ENCODE measurements at places on chromosomes 5 and 9.

GRCh38 chr9:33453286-33453860, 6.0 kb upstream of the AQP3 start:
- no peak for DNase-seq

- no peak for DNase-seq
Measured at GRCh38 chr5:11268891-11269290, 507.9 kb upstream of the DAP start.

DNA sequence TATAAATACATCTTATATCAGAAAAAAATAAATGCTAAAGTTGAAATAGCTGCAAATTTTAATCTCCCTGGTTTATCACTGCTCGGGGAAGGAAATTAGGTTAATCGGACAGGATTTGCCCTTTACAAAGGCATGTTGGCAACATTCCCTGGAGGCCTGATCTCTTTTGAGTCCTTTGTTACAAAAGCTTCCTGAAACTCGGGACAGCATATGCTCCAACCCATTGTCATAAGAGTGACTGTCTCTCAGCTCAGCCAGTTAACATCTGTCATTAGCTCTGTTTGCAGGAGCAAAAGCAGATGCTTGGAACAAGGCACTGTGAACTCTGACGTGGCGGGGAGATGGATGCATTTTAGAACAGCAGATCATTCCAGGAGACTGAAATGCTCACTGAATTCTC, 80.6 kb downstream of the MYO10 start:
- no peak for DNase-seq

- DNase-seq = no peak
Measured at GRCh38 chr9:95383185-95383676, 65.7 kb upstream of the FANCC start.

DNA sequence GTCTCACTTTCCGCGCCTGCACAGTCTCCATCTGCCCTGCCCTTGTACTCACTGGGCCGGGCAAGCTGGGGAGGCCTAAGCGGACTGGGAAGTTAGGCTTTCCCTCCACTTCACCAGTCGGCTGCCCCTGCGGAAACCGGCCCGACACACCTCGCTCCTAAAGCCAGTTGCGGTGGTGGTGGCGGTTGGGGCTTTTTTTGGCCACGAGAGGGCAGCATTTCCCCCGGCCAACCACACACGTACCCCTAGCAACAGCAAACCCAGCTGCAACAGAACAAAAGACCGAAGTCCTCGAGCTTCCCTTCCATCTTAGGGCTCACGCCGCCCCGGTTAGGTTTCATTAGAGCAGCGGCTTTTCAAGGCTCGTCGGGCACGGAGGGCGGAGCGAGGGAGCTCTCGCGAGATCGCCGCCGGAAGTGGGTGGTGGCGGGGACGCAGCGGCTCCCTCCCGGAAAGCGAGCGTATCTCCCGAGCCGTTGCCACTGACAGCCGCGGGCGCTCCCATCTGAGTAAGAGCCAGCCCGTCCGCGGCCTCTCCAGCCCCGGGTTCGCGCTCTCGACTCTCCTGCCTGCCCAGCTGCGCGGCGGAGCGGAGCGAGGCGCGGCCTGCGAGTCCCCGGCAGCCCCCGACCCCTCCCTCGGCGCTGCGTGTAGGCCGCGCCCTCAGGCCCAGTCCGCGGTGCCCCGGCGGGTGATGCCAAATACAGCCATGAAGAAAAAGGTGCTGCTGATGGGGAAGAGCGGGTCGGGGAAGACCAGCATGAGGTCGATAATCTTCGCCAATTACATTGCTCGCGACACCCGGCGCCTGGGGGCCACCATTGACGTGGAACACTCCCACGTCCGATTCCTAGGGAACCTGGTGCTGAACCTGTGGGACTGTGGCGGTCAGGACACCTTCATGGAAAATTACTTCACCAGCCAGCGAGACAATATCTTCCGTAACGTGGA, at the start of gene RRAGA:
TSS of gene RRAGA (plus strand) at position 462 of the 951 bp plus-strand sequence. CDS start at position 695, 233 bp downstream.
- peak; percentile 97 for DNase-seq

GRCh38 chr5:95861864-95862561, 39.5 kb upstream of the GLRX start:
- no peak for DNase-seq

GRCh38 chr5:139689631-139690063, 41.5 kb downstream of the CXXC5 start:
- DNase-seq = no peak

DNA sequence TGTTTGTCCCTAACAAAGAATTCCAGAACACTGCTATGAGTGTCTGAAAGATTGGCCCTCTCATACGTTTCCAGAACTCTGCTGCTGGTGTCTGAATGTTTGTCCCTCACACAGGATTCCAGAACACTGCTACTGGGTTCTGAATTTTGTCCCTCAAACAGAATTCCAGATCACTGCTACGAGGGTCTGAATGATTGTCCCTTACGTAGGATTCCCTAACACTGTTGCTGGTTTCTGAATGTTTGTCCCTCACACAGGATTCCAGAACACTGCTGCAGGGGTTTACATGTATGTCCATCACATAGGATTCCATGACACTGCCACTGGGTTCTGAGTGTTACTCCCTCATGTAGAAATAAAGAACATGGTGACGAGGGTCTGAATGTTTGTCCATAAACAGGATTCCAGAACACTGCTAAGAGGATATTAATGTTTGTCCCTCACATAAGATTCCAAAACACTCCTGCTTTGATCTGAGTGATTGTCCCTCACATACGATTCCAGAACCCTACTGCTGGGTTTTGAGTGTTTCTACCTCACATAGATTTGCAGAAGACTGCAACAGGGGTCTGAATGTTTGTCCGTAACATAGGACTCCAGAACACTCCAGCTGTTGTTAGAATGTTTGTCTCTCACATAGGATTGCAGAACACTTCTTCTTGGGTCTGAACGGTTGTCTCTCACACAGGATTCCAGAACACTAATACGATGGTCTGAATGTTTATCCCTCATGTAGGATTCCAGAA, 214.4 kb downstream of the FOXD4L6 start:
- no peak for DNase-seq

GRCh38 chr5:169354263-169354662, 53.3 kb upstream of the SLIT3 start:
- DNase-seq = no peak

GRCh38 chr5:129905473-129906176, 1.4 kb downstream of the CHSY3 start:
- DNase-seq = no peak

DNA sequence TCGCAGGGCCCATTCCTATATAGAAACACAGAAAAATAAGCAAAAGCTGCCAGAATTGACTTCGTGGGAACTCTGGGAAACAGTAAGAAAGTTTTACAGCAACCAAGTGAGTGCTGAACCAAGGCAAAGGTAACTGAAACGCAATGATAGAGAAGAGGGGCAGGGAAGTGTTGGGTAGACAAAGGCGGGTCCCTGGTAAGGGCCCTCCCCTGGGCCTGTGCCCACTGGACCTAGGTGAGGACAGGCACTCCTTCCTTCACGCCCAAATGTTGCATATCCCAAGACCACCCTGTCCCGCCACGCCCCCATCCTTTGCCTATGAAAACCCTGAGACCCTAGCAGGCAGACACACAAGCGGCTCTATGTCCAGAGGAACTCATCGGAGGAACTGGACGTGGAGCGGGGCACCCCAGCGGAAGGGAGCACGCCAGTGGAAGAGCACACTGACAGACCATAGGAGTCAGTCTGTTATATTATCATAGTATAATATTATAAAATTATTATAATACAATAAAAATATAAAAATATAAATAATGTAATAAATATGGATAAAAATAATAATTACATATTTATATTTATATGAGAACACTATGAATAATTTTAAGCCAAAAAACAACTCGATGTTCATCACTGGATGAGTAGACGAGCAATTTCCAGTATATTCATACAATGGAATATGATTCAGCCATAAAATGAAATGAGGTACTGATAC, 27.9 kb downstream of the CDKN2A start:
- no peak for DNase-seq

GRCh38 chr5:130155345-130156011, 251.2 kb downstream of the CHSY3 start:
- no peak for DNase-seq

- no peak for DNase-seq
Measured at GRCh38 chr5:76384705-76385104, 18.4 kb upstream of the IQGAP2 start.

GRCh38 chr5:171850324-171850947, 64.8 kb downstream of the SMIM23 start:
- no peak for DNase-seq

DNA sequence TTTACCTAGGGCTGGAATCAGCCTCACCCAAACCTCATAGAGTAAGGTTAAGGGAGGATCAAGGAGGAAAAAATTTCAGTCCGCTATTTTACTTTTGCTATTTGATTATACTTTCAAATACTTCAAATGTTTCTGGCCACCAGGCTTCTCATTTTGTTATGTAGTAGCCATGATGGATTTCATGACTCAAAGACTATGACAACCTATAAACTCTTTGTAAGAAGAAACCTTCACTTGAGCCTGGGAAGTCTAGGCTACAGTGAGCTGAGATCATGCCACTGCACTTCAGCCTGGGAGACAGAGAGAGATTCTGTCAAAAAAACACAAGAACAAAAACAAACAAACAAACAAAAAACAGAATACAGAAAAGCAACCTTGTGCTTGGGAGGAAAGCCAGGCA, 293.6 kb upstream of the TNC start:
- DNase-seq = no peak

GRCh38 chr9:37574241-37574721, 1.9 kb downstream of the FBXO10 start:
- DNase-seq = no peak

- DNase-seq = no peak
Measured at GRCh38 chr9:108780942-108781734, 74.6 kb downstream of the ACTL7B start.

- no peak for DNase-seq
Measured at GRCh38 chr5:107576155-107576554, 94.6 kb downstream of the EFNA5 start.

GRCh38 chr9:99549441-99549840, 272.2 kb upstream of the NR4A3 start:
- no peak for DNase-seq

GRCh38 chr5:147391781-147392180, 118.1 kb downstream of the DPYSL3 start:
- DNase-seq = no peak

DNA sequence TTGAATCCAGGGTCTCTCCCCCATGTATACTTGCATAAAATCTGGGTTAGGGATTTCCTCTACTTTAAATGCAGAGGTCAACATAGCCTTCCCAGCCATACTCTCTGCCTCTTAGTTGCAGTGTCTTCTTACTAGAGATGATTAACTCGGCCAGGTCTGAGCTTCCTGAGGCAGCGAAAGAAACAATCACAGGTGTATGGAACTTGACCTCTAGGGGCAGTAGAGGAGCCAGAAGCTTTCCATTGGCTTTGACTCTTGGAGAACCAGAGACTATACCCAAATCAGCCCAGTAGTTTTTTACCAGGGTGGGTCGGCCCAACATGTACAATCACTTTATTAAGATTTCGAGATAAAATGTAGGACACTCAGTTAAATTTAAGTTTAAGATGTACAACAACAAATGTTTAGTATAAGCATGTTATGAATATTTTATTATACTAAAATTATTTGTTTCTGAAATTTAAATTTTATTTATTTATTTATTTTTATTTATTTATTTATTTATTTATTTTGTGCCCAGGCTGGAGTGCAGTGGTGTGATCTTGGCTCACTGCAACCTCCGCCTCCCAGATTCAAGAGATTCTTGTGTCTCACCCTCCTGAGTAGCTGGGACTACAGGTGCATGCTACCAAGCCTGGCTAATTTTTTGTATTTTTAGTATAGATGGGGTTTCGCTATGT, 48.0 kb upstream of the DMRT3 start:
- DNase-seq = no peak

DNA sequence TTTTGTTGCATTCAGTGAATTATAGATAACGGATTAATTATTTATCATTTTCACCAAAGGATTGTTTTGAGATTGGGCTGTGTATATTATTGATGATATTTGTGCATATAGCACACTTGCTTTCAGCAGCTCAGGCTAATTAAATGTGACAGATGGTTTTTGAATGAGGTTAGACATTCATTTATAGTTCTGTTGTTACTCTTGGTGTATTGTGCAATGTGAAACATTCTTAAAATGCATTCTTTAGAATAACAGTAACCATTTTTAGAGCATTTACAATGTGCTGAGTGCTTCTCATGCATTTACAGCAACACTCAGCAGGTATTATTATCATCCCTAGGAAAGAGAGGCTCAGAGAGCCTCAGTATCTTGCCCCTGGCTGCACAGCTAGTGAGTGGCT, 23.8 kb downstream of the NANS start:
- DNase-seq = no peak

- DNase-seq = no peak
Measured at GRCh38 chr9:114626415-114627020, 15.4 kb downstream of the TMEM268 start.

GRCh38 chr9:16726029-16726428, 144.4 kb downstream of the BNC2 start:
- no peak for DNase-seq

DNA sequence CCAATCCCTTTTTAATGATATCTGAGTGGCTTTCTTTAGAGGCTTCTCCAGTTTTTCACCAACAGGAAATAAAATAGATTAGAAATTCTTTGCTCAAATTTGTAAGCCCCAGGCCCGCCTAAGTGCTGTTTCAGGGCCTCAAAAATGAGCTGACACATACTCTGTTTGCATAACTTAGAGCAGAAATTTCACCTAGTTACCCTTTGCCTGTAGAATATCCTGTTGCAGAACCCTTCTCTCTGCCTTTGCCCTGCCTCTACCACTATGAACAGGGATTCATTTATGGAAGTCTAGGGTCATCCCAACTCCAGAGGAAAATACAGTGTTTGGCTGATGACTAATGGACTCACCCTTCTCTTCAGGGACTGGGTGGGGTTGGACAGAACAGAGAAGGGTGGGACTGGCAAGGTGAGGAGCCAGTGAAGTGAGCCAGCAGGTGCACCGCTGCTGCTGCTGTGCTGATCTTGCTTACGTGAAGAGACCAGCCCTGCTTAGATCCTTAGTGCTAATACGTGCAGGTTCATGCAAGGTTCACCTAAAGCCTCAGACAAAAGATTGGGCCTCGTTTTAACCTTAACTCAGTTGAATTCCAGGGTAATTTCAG, 22.8 kb downstream of the OSTF1 start:
- no peak for DNase-seq

- DNase-seq = no peak
Measured at GRCh38 chr5:147176422-147176821, 58.4 kb upstream of the STK32A start.

DNA sequence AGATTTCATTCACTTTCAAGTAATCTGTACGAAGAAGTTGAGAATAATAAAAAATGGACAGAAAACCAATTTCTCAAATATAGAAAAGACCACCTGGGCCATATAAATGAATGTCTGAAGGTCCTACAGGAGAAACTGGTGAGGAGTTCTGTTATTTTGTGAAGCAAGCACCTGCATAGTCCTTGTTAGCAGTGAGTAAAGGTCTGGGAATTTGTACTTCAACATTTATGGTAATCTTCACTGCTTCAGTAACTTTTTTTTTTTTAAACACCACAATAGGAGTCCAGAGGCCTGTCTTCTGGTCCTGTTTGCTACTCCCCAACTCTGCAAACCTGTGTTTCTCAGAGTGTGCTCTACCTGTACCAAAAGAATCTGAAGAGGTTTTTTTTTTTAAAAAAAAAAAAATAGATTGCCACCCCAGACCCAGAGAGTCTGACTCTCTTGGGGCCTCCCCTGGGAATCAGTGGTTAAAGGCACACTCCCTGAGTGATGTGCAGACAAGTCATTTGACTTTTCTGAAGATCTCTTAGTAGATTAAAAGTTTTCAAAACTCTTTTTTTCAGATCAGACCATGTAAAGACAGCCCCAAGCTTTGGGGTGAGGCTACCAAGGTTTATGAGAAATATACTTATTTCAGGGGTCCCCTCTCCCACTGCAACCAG, 55.5 kb downstream of the FAM81B start:
- DNase-seq = no peak

All from suprapubic skin (tissue), 4 donors.